RWPE1 (cell line): ENCODE measurements at places on chromosomes 16 and 17.
A peak's percentile ranks its signal among the peaks of the same experiment; 100 is the strongest.

GRCh38 chr16:88770461-88771293 is 14.3 kb downstream of the PIEZO1 start:
- DNase-seq: peak; percentile 83

DNA sequence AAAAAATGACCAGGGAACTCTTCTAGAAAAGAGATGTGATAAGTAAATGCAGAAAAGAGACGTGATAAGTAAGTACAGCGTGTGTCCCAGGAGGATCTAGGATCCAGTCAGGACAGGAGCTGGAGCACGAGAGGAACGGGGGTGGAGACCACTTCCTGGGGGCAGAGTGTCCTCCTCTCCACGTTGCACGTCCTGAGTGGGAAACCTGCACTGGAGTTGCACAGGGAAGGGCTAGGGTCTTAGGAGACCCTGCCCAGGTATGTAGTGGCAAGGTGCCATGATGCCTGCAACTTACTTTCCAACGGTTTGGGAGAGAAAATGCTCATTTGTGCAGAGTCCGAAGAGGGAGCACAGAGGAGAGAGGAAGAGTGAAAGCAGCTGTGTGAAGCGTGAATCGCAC is 55.8 kb downstream of the RNF213 start:
- no peak for DNase-seq

GRCh38 chr17:50588391-50589049 is 28.0 kb downstream of the CACNA1G start:
- DNase-seq: no peak

DNA sequence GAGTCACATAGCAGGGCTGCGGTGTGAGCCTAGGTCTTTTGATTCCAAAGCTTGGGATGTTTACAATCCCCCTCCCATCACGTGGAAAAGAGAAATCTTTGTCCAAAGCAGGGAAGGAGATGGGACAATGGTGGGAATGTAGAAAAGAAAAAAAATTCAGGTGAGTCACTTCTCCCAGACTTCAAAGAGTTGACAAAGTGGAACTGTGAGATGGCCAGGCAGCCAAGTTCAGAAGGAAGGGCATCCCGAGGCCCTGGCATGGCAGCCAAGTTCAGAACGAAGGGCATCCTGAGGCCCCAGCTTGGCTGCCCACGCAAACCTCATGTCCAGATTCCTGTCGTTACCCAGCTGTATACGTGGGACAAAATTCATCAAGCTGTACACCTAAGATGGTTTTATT is 47.5 kb downstream of the FOXL1 start:
- no peak for DNase-seq

- no peak for DNase-seq
Measured at GRCh38 chr17:29800457-29800856, 129.6 kb downstream of the SSH2 start.

GRCh38 chr16:29804455-29805231 is 1.7 kb upstream of the MAZ start:
- no peak for DNase-seq

- no peak for DNase-seq
Measured at GRCh38 chr17:10907370-10907769, 69.5 kb upstream of the PIRT start.

DNA sequence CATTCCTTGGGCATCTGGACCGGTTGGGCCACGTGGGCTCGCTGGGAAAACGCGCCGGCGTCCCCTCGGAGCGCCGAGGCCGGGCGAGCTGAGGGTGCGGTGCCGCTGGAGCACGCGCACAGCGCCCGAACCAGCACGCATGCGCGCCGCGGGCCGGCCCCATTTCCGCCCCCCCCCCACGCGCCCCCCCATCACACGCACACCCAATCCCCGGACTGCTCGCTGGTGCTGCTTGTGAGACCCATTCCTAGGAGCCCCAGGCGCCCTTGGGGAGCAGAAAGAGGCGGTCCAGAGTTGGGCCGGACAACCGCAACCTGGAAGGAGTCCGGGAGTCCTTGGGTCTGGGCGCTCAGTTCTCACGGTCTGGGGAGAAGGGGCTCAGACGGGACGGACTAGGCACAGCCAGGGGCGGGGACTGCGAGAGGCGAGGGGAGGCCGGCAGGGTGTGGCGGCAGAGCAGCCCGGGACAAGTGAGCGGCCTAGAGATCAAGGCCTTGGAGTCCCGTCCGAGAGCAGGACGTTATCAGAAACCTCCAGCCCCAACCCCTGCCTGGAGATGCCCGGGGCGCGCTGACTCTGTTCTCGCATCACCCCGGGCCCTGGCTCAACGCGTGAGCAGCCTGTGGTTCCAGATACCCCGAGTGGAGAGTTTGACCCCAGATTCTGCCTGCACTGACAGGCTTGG is 6.0 kb upstream of the CBX8 start:
- no peak for DNase-seq

DNA sequence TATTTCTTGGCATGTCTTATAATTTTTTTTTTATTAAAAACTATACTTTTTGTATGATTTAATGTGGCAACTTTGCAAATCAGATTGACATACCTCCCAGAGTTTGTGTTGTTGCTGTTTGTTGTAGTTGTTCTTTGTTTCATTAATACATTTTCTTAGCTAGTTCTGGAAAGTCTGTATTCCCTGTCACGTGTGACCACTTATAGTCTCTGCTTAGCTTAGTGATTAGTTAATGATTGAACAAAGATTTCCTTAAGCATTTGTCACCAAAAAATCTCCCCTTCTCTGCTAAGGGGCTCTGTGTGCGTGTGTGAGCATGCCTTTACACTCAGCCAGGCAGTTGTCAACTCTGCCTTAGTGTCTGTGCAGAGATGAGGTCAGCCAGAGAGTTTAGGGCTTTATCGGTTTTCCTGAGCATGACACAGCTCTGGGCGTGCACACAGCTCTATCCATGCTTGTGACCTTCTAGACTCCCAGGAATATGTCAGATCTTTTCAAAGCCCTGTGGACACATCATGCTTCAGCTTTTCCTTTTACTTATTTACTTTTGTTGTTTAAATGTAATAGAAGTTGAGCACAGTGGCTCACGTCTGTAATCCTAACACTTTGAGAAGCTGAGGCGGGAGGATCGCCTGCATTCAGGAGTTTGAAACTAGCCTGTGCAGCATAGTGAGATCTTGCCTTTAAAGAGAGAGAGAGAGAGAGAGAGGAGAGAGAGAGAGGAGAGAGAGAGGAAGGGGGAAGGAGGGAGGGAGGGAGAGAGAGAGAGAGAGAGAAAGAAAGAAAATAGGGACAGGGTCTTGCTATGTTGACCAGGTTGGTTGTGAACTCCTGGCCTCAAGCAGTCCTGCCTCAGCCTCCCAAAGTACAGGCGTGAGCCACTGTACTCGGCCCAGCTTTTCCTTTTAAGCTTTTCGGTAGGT is 21.9 kb downstream of the DNAI2 start:
- DNase-seq: no peak

DNA sequence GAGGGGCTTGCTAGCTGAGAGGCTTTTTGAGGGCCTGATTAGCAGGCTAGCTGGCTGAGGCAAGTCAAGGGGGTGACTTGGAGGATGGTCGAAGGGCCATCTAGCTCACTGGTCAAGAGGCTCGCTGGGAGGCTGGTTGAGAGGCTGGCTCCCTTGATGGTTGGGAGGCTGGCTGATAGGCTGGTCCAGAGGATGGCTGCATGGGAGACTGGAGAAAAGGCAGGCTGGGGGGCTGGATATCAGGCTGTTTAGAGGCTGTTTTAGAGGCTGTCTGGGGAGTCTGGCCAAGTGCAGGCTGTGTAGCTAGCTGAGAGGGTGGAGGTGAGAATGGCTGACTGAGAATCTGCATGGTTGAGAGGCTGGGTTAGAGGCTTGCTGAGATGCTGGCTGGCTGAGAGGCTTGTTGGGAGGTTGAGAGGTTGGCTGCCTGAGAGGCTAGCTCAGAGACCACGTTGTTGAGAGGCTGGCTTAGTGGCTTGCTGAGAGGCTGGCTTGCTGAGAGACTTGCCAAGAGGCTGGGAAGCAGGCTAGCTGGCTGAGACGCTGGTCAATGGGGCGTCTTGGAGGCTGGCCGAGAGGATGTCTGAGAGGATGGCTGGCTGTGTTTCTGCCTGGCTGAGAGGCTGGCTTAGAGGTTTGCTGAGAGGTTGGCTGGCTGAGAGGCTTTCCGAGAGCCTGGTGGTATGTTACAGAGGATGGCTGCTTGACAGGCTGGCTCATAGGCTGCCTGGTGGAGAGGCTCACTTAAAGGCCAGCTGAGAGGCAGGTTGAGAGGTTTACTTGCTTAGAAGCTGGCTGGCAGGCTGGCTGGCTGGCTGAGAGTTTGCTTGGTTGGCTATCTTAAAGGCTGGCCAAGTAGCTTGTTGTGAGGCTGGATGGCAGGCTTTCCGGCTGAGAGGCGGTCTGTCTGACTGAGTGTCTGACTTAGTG is 36.6 kb upstream of the ACSM2B start:
- DNase-seq: no peak

- DNase-seq: no peak
Measured at GRCh38 chr17:49715717-49716279, 8.0 kb upstream of the SLC35B1 start.

DNA sequence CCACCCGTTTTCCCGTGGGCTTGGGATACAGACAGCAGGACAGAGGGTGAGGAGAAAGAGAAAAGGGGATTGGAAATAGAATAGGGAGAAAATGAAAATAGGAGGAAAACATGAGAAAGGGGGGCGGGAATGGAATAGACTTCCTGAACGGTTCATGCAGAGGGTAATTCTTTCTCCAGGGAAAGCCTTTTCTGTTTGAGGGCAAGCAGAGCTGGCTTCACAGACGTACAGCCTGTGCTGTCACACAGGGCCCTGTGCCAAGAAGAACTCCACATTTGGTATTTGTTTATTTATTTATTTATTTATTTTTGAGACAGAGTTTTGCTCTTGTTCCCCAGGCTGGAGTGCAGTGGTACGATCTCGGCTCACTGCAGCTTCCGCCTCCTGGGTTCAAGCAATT is 12.0 kb downstream of the MILR1 start:
- no peak for DNase-seq

DNA sequence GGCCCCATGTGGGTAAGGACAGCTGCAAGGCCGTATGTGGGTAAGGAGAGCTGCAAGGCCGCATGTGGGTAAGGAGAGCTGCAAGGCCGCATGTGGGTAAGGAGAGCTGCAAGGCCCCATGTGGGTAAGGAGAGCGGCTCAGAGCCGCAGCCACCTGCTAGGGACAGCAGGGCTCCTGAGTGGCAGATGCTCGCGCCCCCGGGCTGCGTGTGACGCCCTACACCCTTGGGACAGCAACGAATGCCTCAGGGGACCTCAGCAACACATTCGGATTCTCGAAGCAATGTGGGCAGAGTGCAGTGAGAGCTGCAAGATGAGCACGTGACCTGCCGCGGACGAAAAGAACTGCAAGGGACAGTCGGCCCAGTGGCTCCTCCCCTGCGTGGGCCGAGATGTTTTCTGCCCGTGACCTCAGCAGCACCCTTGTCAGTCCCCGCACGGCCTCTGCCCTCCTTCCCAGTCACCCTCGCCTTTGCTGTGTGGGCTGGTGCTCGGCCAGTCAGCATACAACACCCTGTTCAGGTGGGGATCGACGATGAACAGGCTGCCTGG is 9.6 kb upstream of the SLC38A8 start:
- no peak for DNase-seq

DNA sequence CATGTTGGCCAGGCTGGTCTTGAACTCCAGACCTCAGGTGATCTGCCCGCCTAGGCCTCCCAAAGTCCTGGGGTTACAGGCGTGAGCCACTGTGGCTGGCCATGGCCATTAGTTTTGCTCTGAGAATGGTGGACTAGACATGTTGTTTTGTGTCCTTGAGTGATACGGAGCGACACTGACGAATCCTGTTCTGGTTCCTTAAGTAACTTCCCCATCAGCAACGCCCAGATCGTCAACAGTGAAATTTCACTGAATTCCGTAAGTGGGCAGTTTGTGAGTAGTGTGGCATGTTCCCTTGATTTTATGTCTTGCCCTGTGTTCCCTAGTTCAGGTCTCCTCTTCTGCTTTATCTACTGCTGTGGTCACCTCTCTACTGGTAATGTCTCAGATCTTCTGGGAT is 67.4 kb downstream of the SNX29 start:
- no peak for DNase-seq

GRCh38 chr16:2770057-2770951 is 6.8 kb downstream of the ELOB start:
- no peak for DNase-seq

DNA sequence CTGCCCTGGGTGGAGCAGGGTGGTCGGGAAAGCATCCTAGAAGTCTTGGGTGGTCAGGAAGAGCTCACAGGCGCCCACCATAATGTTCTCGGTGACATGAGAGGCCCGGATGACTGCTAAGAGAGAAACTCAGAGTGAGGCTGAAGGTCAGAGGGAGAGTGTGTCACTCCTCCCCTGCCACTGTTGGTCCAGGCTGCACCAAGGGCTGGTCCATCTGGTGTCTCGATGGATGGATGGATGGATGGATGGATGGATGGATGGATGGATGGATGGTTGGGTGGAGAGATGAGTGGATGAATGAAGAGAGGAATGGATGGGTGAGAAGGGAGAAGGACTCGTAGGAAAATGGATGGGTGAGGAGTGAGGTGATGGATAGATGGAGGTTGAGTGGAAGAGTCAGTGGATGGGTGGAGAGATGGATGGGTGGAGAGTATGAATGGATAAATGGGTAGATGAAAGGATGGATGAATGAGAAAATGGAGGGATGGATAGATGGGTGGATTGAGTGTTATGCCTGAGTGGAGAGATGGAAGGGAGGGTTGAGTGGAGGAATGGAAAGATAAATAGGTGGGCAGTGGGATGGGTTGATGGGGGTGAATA is 43.0 kb downstream of the BEAN1 start:
- DNase-seq: no peak

DNA sequence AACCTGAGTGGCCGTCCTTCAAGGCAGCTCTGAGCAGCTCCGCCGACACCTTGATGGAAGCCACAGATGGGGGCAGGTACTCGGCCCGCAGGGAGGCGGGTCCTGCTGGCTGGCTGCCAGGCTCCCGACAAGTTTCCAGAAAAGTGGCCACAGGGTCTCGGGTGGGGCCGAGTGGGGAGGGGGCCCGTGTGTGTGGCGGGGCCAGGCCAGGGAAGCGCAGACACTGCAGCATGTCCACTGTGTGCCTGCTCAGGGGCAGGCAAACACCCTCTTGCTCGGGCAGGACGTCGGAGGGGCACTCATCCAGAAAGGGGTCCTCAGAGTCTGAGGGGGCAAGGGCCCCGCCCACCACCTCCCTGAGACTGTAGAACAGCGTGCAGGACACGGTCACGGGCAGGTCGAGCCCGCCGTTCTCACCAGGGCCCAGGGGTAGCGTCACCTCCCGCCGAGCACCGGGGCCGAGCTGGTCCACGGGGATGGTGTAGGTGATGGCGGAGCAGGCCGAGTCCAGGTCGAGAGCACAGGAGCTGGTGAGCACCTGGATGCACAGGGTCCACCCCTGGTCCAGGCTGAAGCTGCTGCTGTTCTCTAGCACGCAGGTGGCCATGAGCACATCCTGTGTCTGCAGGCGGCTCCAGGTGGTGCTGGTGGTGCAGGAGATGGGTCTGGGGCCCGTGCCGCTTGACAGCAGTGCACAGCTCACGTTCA is 5.1 kb downstream of the FAAP100 start:
- no peak for DNase-seq
